ENCODE measurements at places on chromosomes 12 and 14.

- DNase-seq: no peak
Observed at GRCh38 chr12:1823237-1823636, 2.9 kb downstream of the LRTM2 start.

DNA sequence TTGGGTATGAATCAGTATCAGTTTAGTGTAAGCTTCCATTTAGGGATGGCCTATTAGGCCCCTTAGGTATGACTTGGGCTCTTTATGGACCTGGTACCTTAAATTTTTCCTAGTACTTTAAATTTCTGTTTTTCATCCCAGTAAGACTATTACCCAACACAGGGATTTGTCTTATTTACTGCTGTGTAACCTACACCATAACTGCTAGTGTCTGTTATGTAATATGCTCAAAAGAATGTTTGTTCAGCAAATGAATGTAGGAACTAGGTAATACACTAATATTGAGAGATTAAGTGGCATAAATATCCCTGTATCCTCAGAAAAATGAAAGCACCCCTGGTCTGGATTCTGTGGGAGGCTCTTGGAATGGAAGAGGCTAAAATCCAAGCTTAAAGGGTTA is 63.7 kb upstream of the YARS2 start:
- DNase-seq: no peak

DNA sequence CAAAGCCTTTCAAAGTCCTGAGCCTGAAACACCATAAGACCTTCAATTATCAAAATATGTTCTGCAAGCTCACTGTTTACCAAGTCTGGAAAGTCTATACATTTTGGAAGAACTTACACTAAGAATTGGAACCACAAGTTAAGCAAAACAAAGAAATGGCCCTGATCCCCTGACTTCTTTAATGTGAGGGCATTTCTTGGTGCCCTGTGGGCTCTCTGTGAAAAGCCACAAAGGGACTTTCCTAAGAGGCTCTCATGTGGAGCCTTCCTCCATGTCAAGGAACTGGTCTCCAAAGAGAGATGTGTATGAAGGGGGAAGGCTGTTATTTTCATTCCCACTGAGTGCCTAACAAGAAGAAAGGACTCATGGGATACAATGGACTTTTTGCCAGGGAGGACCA is 13.5 kb upstream of the MYH6 start:
- no peak for DNase-seq

- no peak for DNase-seq
Observed at GRCh38 chr12:48903363-48903981, 21.8 kb downstream of the FKBP11 start.

- no peak for DNase-seq
Observed at GRCh38 chr14:25001601-25002000, 48.3 kb downstream of the STXBP6 start.

DNA sequence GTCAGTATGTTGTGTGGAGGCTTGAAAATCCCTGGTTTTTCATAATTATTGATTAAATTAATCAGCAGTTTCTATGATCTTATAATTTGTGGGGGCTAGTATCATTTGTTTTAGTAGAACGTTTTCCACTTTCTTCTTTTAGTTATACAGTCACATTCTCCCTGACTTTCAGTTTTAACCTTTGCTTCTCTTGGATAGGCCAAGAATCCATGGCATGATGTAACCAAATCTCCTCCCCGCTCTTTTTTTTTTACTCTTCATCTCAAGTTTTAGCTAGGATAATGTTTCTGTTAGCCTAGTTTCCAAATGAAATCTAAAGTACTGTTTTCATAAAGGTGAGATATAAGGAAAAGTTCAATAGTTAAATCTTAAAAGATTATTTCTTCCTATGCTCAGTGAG is 106.5 kb downstream of the TMEM117 start:
- no peak for DNase-seq

DNA sequence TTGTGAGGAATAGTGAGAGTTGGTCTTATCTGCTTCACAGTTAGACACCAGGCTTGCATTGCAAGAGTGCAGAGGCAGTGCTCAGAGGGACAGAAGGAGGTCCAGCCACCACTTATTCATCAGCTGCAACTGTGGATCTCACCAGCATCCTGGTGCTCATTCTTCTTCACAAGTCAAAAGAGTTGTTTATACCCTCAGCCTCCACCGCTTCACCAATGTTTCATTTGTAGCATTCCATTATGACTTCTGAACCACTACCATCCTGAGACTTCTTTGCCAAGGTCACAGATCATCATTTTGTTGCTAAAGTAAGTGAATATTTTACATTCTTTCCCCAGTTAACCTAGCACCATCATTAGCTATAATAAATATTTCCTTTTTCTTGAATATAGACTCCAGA is 230.5 kb upstream of the KITLG start:
- DNase-seq: no peak

DNA sequence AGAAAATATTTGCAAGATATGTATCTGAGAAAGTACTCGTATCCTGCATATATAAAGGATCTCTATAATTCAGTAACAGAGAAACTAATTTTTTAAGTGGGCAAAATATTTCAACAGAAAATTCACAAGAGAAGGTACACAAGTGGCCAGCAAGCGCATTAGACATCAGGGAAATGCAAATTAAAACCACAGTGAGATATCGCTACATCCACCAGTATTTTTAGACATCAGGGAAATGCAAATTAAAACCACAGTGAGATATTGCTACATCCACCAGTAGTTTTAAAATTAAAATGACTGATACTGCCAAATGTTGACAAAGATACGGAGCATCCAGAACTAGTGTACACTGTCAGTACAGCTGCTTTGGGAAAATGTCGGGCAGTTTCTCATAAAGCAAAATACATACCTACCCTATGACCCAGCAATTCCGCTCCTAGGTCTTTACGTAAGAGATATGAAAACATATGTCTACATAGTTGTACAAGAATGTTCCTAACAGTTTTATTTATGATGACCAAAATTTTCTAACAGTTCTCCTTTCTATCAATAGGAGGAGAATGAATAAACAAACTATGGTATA is 2.8 kb upstream of the KCNK13 start:
- no peak for DNase-seq

GRCh38 chr12:59453475-59453874 is 142.4 kb upstream of the SLC16A7 start:
- DNase-seq: no peak

DNA sequence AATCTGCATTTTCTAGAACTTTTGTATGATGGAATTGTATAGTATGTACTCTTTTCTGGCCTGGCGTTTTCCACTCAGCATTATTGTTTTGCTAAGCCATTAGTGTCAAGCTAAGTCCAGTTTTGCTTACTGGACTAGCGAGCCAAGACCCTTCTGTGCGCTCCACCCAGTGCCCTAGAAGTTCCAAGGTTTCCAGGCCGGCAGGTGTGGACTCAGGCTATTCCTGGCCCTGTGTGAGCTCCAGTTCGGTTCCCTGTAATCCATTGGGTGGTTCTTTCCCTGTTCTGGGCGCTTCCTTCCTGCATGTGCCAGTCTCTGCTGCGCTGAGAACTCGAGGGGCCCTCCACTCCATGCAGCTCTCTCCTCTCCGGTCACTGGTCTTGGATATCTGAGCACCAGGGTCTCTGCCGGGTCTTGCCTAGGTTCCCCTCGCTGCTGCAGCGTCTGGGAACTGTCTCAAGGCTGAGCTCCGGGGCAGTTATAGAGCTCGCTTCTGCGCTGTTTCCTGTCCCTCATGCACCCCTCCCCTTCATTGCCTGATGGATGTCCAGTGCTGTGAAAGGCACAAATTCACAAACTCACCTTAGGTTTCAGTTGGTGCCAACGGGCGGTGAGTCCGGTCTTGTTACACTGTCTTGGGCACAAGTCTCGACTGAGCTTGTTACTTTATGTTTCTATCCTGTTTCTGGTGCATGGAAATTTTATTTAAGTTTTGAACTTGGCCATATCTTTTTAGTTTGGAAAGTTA is 100.8 kb downstream of the ADGRD1 start:
- peak; percentile 57 for DNase-seq

- no peak for DNase-seq
Observed at GRCh38 chr12:9169979-9170634, 38.1 kb downstream of the PZP start.

- no peak for DNase-seq
Observed at GRCh38 chr12:3990501-3991280, 117.5 kb upstream of the PARP11 start.

GRCh38 chr12:82671673-82672195 is 15.0 kb upstream of the TMTC2 start:
- no peak for DNase-seq

- DNase-seq: no peak
Observed at GRCh38 chr14:66273261-66273832, 212.8 kb upstream of the CCDC196 start.

- DNase-seq: no peak
Observed at GRCh38 chr14:21825149-21825743, 151.6 kb upstream of the OR4E1 start.

DNA sequence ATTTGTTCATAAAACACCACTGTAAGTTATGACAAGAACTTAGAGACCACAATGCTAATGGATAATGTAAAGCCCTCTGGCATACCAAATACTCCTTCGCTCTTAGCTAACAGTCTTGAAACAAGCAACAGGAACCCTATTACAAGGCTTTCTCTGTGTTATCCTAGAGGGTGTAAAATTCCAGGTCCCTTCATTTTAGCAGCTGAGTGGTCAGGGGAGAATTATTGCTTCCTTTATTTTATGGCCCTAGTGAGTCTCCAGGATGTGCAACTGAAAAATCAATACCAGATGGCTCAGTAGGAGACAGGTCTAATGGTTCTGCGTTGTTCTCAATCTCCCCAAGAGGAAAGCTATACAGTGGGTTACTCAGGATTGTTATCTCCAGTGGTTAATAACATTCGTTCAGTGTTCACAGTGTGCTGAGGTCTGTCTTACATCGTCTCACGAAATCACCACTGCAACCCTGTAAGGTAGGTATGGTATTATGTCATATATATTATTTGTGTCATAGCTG is 172.7 kb upstream of the CNOT2 start:
- no peak for DNase-seq

- DNase-seq: no peak
Observed at GRCh38 chr14:79037106-79037505, 866.9 kb downstream of the NRXN3 start.

DNA sequence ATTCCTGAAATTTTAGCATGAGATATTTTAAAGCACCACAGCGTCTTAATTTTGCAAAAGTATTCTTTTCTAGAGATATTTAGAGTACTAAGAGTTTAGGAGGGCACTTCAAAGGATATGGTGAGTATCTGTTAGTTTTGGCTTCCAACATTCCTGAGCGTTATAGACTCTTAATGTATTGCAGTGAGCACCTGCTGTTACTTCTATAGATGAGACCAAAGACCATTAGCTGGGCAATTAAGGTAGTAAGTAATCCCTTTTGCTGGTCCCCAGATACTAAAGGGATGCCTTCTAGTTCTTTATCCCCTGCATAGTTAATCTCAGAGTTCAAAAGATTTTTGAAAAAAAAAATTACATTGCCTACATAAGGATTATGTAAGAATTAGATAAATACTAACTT is 975.6 kb downstream of the GALC start:
- DNase-seq: no peak

- DNase-seq: no peak
Observed at GRCh38 chr14:103537175-103537990, 8.4 kb downstream of the TRMT61A start.

- DNase-seq: peak; percentile 35
Observed at GRCh38 chr12:120041386-120042231, 52.6 kb downstream of the BICDL1 start.

DNA sequence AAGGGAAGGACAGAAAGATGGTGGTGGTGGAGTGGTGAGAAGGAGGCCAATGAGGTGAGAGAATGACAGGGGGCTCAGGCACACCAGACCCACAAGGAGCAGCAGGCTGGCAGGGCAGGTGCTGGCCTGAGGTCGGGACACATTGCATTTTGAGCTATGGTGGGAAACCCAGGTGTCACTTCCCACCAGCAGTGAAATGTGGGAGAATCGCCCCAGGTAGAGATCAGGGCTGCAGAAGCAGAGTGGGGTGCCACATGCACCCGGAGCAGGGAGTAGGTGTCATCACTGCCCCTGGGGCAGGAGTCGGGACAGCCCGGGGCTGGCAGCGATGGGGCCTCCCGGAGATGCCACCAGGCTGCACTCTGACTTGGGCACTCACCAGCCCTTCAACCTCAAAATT is 315.8 kb downstream of the BCL11B start:
- DNase-seq: peak; percentile 8

DNA sequence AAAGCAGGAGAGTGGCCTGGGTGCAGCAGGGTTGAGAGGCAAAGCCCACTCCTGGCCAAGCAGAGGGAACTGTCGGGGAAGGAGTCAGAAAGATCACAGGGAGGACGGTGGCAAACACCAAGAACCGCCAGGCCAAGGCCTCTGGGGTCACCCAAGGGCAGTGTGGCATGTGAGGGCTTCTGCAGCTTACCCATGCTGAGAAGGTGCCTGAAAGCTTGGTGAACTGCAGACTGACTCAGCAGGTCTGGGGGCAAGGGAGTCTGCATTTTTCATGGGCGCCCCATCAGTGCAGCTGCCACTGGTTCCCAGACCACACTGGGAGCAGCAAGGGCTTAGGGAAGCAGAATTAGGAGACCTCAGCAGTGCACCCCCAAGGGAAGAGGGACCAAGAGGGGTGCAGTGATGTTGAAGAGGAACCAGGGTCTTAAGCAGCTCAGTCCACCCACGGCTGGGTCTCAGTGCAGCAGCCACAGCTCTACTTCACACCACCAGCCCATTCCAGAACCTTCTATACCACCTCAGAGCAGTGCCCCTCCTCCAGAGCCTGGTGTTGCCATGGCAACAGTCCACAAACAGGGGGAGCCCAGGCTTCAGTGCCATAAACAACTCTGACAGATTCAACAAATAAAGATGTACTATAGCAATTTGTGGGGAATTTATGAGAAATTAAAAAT is 59.4 kb downstream of the ITPK1 start:
- no peak for DNase-seq

- DNase-seq: no peak
Observed at GRCh38 chr14:100802766-100803165, 23.2 kb upstream of the MEG3 start.

GRCh38 chr14:64683264-64683663 is 21.0 kb upstream of the PLEKHG3 start:
- no peak for DNase-seq

DNA sequence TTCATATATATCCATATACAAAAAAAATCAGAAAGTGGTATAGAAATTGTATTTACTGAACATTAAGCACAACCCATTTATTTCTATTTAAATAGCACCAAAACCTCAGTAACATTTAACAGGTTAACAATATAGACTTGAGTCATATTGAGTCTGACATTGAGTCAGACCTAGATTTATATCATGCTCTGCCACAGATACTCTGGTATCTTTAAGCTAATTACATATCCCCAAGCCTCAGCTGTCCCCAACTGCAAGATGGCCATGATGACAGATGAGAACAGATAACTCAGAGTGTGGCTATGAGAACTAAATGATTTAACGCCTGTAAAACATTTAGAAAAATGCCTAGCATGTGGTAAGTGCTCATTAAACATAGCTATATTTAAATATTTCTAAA is 40.3 kb downstream of the IFNG start:
- no peak for DNase-seq

- no peak for DNase-seq
Observed at GRCh38 chr12:59808317-59808910, 212.6 kb downstream of the SLC16A7 start.
